HuH-7.5 (cell line): ENCODE measurements at places on chromosomes 11 and 22.
A peak's percentile ranks its signal among the peaks of the same experiment; 100 is the strongest.

DNA sequence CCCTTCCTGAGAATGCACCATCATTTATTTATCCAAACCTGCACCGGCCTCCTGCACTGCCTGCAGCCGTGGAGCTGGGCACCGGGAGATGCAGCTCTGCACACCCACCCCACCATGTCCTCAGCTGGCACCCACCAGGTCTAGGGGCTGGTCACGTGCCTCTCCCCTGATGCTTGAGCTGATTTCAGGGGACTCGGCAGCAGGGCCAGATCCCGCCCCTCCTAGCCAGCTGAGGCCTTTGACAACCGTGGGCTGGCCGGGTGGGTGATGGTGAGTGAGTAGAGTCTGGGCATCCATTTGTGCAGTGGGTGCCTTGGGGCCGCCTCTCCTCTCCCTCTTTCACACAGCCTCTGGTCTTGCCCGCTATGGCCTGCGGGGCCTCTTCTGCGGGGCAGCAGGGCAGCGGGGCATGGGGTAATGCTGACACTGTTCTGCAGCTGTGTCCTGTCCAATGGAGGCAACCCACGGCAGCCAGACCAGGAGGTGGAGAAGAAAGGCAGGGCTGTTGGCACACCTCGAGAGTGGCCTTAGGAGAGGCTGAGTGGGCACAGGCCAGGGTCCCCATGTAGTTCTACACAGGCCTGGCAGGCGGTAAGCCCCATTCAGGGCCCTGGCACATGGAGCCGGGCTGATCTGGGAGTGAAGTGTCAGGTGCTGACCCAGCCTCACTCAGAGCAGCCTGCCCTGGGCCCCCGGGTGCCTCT is 38.5 kb upstream of the PRODH start:
- no peak for DNase-seq

DNA sequence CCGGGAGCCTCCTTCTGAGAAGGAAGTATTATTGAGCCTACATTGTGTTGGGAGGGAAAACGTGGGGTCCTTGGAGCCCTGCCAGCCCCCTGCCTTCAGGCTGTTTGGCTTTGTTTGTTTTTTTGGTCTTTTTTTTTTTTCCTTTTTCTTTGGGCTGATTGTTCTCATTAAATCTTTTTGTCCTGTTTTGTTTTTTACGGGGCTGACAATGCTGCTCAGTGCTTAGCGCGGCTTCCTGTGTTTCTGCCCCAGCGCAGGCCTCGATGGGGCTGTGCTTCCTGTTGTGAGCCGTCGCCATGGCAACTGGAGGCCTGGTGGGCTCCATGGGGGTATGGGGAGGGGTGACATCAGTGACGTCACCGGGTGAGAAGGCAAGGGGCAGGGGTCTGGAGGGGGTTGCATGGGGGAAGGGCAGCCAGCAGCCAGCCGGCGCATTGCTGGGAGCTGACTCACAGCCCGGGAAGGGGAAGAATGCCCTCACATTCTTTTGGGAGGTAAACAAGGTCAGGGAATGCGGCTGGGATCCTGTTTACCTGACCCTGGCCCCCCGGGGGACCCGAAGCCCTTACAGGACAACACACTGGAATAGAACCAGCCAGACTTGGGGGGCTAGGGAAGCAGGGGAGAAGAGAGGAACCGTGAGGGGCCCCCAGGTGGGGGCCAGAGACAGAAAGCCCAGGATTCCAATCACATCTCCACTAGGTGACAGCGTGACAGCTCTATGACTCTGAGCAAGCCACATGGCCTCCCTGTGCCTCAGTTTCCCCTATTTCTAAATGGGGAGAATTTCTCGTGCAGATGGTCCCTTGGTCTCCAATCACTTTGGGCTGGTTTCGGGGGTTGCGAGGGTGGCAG is 22.2 kb upstream of the CBX7 start:
- peak; percentile 59 for DNase-seq

- DNase-seq: no peak
Measured at GRCh38 chr22:27218012-27218920, 560.9 kb downstream of the MIAT start.

GRCh38 chr22:44005524-44005923 is 18.6 kb upstream of the PARVB start:
- DNase-seq: no peak

GRCh38 chr11:96228473-96228891 is 114.5 kb downstream of the MAML2 start:
- no peak for DNase-seq

GRCh38 chr11:124394408-124394807 is 4.4 kb downstream of the OR8B3 start:
- DNase-seq: no peak

GRCh38 chr11:35011944-35012343 is 95.5 kb downstream of the PDHX start:
- no peak for DNase-seq

- DNase-seq: no peak
Measured at GRCh38 chr11:120304526-120304925, 20.6 kb upstream of the TLCD5 start.

- DNase-seq: no peak
Measured at GRCh38 chr11:119806064-119806915, 77.3 kb upstream of the NECTIN1 start.

GRCh38 chr11:65553301-65554001 is 4.7 kb downstream of the LTBP3 start:
- no peak for DNase-seq

DNA sequence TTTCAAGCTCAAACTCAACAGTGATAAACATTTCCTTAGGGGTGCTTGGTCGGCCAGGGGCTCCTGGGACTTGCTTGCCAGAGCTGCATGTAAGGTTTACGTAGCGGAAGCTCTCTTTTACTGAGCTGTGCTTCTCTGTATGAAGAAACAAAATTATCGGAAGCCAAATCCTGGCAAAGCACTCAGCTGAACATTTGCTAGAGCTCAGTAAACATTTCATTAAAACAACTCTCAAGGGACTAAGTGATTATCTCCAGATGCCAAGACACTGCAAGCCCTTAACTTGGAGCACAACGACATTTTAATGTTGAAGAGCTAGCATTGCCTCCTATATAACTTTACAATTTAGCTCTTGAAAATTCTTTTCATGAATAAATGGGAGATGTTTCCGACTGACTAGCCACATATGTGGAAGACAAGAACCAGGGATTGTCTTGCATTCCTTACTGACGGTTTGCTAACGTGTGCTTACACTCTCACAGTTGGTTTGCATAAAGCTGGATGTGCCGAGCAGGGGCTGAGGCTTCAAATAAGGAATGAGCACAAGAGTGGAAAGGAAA is 43.4 kb downstream of the SCUBE2 start:
- DNase-seq: no peak

- DNase-seq: no peak
Measured at GRCh38 chr11:44065161-44065661, 859 bp upstream of the ACCS start.

GRCh38 chr11:57515332-57516060 is at the start of gene SLC43A1:
Gene SLC43A1 (minus strand): TSS chr11:57515702. CDS start chr11:57514111, 1,591 bp downstream.
- DNase-seq: peak; percentile 97

GRCh38 chr11:134501406-134502152 is 89.5 kb upstream of the B3GAT1 start:
- DNase-seq: no peak

DNA sequence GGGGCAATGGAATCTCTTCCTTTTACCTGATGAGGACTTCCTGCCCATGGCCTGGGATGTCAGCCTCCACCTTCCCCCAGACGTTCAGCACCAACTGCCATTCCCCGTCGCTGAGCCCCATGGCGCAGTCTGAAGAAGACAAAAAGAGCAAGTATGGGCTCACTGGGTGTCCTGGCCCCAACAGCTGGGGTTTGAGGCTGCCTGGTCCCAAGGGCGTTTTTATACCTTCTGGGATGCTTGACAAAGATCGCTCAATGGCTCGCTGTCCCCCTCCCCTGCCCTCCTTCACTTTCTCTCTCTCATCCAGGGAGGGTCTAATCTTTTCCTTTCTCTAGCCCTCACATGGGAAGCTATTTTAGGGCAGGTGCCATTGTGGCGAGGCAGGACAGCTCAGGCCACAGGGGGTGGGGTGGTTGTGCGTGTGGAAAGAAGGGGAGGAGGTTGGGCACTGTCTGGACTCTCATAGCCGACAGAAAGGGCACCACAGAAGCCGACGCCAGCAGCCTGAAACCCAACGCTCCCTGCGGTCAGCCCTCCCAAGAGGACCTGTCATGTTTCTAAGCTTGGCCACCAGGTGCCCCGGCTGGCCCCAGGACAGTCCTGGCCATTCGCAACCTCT is at the start of gene MB:
Gene MB, minus strand, starts transcription at position 193 of the 619 bp plus-strand sequence. Its CDS starts 72 bp downstream, at position 121.
- no peak for DNase-seq

DNA sequence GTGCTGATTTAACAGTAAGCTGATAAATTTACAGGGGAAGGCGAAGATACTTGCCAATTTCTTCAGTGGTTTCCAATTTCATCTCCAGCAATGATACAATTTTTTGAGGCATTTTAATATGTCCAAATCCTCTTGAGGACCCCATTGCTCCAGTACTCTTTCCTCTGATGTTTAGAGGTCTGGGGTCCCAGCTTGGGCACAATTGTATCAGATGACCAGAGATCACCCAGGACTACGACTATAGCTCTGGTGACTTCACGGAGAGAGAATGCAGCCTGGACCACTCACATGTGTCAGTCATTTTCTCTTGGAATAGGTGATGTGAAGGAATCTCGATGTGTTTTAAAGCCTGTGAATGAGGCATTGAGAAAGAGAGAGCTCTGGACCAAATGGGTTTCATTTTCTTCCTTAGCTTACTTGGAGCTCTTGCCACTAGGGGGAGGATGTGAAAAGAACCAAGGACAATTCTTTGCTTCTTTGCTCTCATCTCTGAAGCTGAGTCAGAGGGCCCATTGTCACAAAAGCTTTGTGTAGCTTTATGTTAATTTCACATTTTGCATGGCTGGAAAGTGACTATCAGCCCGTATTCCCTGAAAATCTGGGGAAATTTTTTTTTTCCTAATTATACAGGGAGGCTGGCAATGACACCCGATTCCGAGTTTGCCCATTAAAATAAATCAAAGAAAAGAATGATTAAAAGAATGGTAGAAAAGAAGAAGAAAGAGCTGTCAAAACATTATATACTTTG is 6.7 kb upstream of the CCDC90B start:
- DNase-seq: no peak

GRCh38 chr22:43216738-43217137 is 29.8 kb upstream of the TTLL12 start:
- no peak for DNase-seq

DNA sequence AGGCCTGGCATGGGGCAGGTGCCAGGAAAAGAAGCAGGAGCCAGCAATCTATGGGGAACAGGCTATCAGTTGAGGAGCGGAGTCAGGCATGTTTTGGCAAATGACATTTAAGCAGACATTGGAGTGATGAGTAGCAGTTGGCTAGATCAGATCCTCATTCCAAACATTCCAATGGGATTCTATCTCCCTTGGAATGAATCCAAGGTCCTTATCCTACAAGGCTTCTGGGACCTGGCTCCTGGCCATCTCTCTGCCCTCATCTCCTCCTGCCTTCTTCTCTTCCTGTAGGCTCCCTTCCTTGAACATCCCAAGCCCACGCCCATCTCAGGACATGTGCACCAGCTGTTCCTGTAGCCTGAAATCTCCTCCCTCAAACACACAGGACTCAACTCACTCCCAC is 1074.5 kb downstream of the TBC1D22A start:
- DNase-seq: no peak

DNA sequence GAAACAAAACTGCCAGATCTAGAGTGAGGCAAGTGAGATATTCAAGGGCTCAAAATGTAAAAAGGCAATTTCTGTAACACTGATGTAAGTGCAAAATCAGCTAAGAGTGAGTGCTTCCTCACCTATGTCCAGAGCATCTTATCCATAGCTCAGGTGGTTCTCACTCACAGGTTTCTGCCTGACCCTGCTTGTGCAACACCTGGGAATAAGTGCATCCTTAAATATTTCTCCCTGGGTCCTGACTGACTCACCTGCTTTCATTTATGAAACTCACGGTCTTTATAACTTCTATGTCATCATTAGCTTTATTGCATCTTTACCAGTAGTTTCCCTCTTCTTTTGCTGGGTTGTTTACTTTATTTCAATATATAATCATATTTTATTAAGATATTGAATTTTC is 260.6 kb downstream of the CNTN5 start:
- DNase-seq: no peak

- DNase-seq: no peak
Measured at GRCh38 chr11:58070585-58070984, 39.8 kb downstream of the OR6Q1 start.

DNA sequence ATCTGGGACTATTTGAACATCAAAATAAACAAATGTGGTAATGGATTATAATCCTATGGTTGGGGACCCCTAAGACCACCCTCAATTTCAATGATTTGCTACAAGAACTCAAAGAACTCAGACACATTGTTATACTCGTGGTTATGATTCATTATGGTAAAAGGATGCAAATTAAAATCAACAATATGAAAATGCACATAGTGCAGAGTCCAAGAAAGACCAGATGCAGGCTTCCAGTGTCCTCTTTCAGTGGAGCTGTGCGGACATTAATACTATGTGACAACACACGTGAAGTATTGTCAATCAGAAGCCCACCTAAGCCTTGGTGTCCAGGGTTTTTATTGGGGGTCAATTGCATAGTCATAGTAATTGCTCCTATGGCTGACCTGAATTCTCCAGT is 9.2 kb upstream of the QSER1 start:
- no peak for DNase-seq

DNA sequence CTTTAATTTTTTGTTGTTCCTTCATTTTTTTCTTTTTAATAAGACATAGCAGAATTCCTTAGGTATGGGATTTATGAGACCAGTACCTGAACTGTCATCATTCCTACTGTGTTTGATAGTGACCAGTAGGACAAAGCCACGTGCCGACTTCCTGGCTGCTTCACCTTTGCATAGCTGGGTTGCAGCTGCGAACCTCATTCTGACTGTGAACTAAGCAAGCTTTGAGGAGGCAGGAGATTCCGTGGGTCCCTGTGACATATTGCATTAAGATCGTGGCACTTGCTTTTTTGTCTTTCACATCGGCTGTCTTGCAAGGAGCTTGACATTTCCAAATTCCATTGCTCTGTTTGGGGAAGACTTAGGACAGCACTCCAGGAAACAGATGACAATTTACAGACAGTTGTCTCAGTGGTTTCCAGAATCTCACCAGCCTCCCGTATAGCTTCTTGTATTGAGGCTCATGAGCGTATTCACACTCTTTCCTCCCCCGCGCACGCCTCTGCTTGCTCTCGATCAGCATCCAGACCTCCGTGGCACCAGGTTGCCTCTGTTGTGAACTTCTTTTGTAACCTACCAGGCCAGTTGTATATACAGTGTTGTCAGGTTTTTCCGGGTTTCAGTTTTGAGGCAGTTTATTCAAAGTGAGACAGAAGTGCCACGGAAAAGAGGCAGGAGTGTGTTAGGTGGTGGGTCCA is 101.7 kb downstream of the CWC15 start:
- DNase-seq: no peak

DNA sequence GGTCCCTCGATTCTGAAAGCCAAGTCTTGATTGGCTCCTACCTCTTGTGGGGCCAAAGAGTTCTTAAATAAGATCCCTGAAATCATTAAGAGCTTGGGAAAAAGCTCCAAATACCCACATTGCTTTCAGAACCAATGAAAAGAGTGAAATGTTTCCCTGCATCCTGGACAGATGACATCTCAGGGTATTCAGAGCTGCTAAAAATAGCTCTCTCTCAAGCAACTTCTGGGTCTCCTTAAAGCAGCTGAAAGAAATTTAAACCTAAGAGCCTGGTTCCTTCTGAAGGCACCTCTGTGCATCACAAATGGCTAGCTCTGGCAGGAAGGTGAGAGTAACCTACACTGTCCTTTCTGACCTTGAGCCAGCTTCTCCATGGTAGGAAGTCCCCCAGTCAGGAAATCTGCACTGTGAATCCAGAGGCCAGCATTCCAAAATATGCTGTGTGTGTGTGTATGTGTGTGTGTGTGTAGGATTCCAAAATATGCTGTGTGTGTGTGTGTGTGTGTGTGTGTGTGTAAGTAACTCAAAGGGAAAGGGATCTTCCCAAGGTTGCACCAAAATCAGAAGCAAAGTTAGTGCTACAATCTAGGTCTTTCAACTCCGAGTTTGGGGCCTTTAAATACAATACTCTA is 50.1 kb downstream of the RELT start:
- DNase-seq: no peak
